ENCODE measurements at places on chromosomes 12 and 14.

DNA sequence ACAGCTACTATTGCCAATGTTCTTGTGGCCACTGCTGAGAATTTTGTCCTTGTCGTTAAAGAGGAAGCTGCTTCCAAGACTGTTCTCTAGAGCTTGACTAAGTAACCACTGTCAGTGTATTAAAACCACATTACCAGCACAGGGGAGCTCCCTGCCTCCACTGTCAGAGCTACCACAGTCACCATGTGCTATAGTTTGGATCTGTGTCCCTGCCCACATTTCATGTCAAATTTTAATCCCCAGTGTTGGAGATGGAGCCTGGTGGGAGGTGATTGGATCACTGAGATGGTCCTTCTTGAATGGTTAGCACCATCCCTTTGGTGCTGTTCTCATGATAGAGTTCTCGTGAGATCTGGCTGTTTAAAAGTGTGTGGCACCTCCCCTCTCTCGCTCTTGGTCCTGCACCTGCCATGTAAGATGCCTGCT is 23.2 kb upstream of the RAP1B start:
- DNase-seq, result no peak

DNA sequence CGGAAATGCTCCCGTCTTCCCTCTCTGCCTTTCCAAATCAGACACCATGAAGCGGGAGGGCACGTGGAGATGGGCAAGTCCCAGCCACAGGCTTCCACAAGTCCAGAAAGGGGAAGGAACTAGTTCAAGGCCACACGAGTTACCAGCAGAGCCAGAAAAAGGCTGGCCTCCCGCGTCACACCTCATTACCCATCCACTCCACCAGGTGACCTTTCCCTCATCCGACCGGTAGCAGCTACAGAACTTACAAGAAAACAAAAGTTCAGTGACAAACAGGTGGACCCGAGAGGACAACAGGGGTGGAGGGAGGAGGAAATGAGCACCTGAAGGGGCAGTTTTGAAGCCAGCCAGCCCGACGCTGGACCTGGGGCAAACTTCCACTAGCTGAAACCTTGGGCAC is 46.9 kb downstream of the CHGA start:
- no peak for DNase-seq

DNA sequence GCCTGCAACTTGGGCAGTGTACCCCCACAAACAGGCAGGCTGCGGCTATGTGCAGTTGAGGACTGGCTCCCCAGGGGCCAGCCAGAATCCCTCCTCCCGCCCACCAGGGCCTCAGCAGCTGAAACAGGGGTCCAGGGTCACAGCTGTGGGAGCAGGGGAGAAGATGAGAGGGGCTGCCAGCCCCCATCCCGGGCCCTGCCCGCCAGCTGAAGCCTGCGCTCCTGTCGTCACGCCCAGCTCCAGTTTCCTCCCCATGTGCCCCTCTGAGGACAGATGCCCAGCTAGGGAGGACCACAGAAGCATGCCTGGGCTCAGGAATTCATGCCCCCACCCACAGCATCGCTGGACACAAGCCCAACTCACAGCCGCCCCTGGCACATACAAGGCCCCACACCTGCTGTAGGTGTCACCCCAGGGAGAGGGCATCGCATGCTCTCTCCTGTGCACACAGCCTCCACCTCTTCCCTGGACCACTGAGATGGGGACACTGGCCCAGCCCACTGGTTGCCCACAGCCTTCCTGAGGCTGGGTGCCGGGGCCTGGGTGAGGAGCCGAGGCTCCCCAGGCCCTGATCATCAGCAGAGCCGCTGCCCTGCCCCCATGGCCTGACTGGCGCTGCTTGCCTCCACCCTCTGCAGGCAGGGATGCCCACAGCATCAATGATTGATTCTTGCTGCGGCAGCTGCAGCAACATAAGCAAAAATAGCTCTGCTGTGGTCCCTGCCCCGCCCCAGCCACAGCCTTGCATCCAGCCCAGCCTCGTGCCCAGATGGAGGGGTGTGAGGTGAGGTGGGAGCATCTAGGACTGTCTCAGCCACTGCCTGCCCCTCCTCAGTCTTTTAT is 3.7 kb upstream of the CLBA1 start:
- DNase-seq, result no peak

DNA sequence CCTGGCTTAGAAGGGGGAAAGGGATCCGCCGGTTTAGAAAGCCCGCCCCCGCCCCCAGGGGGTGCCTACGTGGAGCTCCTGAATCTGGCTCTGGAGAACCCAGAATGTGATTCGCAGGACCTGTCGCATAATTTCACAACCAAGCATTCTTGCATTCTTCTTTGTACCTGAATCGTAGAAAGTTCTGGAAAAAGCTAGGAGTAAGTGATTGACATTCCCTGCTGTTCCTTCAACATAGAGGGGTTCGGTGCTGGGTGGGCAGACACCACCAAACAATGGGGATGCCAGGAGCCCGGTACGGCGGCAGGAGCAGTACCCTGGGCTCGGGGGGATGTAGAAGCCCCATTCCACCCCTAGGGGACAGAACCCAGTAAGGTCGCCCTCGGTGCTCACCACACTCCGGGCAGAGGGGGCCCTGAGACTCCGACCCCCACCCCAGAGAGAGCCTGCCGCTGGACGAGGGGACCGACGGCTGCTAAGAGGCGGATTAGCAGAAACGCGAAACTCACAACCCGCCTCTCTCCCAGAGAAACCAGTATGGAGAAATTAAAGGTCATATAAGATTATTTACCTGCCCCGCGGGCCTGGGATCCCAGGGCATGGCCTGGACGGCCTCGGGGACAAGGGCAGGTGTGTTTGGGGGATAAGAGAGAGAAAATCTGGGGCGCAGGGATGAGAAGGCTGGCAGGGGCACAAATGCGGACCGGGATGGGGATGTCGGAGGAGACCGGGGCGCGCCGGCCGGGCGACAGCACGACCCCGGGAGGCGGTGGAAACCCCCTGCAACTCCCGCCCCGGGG is 520 bp downstream of the CSRP2 start:
- no peak for DNase-seq

GRCh38 chr12:52710730-52711129 is 7.4 kb upstream of the KRT77 start:
- DNase-seq, result no peak

- DNase-seq, result no peak
Measured at GRCh38 chr12:69471667-69472385, 1.6 kb downstream of the FRS2 start.

- no peak for DNase-seq
Measured at GRCh38 chr12:104575442-104576186, 118.9 kb downstream of the CHST11 start.

DNA sequence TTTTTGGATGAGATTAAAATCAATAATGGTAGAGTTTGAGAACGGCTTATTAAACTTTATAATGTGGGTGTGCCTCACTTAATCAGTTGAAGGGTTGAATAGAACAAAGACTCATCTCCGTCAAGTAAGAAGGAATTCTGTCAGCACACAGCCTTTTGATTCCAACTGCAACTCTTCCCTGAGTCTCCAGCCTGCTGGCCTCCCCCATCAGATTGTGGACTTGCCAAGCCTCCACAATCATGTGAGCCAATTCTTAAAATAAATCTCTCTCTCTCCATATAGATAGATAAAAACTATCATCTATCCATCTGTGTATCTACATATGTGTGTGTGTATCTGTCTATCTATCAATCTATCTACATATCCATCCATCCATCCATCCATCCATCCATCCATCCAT is 127.4 kb upstream of the BTG1 start:
- DNase-seq, result no peak
